ENCODE measurements at places on chromosomes 7 and 10.

DNA sequence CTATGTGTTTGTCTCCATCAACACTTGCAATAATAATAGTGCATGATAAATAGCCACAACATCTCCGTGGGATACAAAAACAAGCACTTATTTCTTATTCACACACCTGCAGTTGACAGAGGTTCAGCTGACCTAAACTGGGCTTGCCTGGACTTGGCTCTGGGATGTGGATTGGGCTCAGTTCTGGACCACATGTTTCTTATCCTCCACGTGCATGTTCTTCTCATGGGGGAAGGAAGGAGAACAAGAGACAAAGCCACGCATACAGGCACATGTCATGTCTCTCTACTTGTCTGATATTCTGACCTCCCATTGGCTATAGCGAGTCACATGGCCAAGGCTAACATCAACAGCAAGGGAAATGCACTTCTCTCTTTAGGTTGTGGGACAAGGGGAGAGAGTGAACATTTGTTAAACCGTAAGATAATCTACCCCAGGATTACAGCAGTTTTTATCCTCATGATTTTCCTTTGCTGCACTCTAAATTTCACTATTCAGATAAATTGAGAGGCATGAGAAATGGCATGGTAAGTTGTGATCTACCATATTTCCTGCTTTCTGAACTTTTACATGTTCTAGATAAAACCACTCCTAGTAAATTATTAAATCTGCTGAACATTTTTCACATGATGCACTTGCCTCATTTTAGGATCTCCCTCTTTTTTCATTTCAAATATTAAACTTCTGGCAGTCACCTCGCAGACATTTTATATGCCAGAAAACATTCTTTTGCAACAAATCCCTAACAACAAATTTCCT is 33.7 kb downstream of the CFAP58 start:
- no peak for DNase-seq

- DNase-seq = no peak
Observed at GRCh38 chr10:369221-369683, 234.0 kb downstream of the ZMYND11 start.

DNA sequence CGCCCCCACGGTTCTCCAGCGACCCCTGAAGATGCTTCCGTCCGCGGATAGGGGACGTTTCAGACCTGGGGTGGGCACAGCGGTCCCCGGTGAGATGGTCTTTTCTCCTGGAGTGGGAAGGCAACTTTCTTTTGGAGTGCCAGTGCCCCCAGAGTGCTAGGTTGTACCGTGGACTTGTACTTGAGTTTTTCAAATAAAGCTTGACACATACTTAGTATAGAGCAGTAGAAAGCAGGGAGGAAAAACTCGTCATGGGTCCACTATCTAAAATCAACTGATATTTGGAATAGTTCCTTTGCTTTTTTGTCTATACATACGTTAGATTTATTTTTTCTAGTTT is 28.4 kb downstream of the RBM20 start:
- DNase-seq = no peak

DNA sequence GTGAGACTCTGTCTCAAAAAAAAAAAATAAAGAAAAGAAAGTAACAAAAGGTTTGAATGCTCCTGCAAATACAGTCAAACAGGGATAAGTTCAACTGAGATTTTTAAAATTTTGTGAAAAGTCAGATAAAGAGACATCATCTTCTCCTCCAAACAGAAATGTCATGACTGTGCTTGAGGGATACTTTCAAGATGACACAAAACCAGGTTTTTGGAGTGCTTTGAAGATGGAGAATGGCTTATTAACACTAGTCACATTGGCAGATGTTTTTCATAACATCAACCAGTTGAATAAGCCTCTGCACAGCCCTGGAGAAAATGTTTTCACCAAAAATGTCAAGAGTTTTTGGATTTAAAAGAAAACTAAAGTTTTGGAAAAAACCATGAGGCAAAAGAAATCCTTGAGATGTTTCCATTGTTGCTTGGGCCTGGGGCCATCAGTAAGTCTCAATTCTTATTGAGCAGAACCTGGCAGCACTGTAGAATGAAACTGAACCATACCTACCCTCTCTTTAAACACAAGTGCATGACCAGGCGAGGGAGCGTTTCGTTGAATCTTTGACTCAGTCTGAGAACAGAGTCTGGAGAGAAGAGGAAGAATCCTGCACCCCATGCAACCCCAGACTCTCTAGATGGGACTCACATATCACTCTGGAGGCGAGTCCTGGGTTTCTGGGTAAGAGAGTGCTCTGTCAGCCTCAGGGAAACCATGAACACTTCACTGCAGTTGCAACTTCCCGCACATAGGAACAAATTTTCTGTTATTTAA is 37.4 kb upstream of the PRKCQ start:
- DNase-seq = no peak

GRCh38 chr7:80635533-80635932 is 2.9 kb upstream of the CD36 start:
- DNase-seq = no peak

DNA sequence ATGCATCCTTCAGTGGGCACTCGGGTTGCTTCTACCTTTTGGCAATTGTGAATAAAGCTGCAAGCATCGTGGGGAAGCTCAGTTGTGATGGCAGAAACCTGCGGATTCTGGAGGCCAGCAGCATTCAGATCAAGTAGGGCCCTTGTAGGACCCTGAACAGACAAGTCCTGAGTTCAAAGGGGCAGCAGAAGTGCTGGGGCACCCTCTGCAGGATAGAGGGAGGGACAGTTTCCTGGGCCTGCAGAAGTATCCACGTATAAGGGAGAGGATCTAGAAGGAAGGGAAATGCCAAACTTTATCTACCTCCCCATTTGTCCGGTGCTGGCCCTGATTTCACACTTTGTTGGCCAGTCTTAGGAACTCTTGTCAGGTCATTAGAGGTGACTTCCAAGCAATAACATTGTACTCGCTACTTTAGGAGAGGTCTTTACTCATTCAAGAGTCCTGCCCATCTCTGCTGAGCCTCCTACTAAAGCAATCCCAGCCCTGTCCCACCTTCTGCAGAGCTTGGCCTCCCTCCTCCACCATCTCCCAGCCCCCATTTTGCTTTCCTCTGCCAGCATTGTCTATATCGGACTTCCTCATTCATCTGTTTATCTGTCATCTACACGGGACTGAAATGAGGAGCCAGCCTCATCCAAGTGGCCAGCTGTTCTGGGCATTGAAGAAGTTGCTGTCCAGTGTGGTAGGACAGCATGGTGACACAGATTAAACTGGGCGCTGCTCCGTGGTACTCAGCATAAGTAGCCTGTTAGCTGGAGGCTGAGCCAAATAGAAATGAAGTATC is 26.6 kb upstream of the R3HCC1L start:
- no peak for DNase-seq

DNA sequence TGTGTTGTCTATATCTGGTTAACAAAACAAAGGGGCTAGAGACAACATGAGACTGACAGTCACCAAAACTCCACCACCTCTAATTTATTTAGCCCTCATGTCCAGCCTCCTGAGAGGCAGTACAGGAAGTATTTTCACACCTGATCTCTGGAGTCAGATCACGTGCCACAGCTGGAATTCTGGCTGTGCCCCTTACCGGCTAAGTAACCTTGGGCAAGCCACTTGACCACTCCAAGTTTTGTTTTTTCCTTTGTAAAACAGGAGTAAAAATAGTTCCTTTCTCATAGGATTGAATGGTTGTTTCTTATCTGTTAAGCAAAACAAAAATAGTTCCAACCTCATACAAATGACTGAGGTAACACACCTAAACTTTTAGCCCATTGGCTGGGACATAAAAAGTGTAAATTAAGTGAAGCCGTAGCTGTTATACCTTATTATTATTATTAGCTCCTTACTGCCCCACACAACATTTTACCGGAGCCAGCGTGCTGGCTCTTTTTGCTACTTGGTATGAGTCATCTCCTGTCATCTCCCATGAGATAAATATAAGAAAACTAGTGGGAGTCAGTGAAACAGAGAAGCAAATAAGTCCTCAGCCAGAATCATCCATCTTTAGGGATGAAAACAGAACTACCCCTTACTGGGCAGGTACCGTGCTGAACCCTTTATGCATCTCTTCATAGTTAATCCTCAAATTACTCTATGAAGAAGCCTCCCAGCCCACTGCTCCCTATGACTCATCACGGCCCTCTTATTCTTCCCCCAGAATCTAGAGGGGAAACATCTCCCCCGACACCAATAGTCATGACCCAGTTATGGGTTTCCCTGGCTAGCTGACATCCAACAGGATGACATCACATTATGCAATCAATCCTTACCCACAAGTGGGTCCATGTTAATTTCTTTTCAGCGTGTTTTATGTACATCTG is 44.9 kb downstream of the PPP1R3C start:
- peak; percentile 81 for DNase-seq

DNA sequence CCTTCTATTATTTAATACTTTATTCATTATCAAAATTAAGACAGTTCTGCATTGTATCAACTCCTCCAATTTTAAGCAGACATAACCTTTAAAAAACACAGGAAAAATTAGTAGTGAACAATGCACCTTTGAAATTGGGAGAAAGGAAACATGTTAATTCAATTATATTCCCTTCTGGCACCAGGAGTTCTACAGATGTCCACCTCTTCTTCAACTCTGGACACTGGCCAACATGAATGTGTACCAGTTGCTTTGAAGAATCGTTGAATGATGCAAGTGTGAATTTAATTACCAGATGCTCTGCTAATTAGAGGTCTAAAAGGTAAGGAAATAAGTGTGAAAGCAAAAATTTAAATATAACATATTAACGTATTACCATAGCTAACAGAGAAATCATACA is 206.7 kb upstream of the IGFBP3 start:
- no peak for DNase-seq

DNA sequence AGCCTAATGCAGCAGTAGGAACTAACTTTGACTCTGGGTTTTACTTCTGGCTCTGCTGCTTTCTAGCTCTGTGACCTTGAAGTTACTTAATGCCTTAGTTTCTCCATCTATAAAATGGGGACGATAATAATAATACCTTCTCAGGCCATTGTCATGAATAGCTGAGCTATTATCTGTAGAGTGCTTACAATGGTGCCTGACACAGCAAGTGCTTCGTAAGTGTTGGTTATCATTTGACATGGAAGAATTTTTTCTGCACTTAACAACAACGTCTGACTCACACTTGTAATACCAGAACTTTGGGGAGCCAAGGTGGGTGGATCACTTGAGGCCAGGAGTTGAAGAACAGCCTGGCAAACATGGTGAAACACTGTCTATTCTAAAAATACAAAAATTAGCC is 140.5 kb downstream of the ARL4A start:
- DNase-seq = no peak

DNA sequence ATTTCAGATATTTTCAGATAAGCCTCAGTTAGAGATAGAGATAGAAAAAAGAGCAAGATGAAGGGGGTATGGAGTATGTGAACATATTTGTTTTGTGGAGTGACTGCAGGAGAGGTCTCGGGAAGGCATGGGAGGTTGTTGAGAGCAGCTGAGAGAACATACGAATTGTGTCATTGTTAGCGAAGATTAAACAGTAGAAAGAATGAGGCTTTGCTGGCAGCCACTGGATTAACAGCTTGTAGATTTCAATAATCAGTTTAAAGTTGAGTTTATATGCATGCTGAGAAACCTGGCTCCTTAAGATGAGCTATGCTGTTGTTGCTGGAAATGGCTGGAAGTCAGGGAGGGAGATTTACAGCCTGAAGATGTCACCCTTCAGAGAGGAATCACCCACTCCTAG is 100.9 kb upstream of the SORCS3 start:
- no peak for DNase-seq

DNA sequence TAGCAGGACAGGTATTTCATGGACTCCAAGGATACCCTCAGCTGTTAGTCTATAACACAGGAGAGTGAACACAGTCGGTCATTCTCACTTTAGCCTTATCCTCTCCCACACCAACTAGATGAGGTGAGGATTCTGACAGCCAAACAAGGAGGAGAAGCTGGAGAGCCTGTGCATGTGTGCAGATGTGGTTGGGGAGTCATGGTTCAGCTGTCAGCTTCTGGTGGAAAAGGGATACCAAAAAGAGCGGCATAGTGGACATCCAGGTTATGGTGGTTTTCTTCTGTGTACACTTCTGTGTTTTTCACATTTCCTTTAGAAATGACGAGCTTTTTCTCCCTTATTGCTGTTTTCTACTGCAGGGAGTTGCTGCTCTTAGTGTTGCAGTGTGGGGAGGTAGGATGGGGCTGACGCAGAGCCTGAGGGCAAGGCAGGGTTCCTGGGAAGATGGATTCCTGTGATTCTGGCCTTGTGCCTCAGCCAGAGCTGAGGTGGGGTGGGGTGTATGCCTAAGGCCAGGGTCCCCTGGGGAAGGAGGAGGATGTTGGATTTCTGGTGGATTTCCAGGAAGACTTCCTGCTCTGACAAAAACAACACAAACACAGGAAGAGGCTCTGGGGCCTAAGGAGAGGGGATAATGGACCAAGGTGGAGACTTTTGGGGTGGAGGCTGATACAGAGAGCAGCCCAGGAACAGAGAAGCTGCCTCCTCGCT is 26.6 kb downstream of the PLAU start:
- DNase-seq = no peak

- no peak for DNase-seq
Observed at GRCh38 chr7:134452991-134453473, 5.9 kb downstream of the AKR1B1 start.

DNA sequence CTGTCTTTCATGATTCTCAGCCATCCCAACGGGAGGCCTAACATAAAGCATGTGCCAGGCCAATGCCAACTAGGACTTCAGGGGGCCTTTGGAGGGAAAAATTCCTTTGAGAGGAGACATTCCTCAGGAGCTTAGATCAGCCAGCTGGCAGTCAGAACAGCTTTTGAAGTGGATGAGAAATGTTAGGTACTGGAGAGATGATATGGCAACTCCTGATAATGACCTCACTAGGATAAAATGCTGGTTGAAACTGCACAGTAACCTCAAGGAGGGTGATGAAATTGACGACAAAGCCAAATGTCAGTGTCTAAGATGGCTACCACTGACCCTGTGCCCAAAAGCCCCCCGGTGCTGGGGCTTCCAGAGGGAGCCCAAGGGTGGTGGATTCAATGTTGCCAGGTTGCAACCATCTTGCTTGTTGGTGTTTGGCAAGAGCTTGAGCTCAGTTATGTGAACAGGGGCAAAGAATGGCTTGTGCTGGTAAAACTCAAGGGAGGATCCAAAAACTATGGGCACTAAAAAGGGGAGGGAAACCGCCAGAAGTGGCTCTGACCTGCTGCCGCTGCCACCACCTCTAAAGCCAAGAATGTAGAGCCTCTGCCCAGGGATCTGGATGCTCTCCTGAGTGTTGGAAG is 121.2 kb downstream of the UBE2H start:
- DNase-seq = no peak

DNA sequence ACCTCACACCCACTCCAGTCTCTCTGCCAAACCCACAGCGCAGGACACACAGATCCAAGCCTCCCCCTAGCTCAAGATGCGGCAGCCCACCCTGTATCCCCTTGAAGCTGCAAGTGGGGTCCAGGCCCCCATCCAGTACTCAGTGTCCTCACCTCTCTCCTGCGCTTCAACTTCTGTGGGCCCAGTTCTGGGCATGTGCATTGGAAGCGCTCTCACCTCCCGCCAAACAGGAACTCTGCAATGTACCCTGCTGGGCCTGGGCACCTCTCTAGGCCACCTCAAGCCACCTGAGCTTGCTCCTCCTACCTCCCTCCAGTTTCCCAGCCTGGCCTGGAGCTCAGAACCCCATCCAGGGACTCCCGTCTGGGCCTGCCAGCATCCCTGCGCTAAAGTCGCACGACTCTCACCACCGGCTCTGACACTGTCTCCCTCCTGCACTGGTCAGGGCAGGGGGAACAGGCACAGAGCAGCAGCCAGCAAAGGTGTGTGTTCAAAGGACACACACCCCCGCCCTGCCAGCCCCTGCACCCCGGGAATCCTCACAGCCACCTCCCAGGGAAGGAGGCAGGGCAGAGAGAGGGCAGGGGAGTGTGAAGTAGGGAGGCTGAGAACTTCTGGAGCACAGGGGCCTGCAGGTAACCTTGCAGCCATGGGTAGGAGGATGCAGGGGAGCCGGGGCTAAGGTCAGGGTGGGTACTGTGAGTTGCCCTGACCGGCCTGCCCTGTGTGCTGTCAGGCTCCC is 51.7 kb upstream of the MSMB start:
- no peak for DNase-seq
